ENCODE measurements at places on chromosomes 2 and 18.

GRCh38 chr18:3118195-3119010, 101.4 kb downstream of the MYOM1 start:
- DNase-seq = no peak

DNA sequence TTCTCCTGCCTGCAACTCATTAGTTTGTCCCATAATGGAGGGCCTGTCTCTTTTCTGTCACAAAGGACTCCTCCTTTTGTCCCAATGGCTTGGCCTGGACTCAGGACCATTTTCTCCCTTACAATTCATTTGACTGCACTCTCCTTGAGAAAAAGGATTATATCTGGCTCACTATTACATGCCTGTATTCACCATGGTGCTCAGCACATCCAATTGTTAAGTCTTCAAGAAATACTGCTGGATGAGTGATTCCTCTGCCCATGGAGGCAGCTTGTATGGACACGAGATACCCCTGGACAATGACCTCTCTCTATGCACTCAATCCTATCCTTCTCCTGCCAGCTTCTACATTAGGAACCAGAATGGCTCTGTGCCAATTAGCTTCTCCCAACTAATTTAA, 47.0 kb downstream of the CHST9 start:
- DNase-seq = no peak

DNA sequence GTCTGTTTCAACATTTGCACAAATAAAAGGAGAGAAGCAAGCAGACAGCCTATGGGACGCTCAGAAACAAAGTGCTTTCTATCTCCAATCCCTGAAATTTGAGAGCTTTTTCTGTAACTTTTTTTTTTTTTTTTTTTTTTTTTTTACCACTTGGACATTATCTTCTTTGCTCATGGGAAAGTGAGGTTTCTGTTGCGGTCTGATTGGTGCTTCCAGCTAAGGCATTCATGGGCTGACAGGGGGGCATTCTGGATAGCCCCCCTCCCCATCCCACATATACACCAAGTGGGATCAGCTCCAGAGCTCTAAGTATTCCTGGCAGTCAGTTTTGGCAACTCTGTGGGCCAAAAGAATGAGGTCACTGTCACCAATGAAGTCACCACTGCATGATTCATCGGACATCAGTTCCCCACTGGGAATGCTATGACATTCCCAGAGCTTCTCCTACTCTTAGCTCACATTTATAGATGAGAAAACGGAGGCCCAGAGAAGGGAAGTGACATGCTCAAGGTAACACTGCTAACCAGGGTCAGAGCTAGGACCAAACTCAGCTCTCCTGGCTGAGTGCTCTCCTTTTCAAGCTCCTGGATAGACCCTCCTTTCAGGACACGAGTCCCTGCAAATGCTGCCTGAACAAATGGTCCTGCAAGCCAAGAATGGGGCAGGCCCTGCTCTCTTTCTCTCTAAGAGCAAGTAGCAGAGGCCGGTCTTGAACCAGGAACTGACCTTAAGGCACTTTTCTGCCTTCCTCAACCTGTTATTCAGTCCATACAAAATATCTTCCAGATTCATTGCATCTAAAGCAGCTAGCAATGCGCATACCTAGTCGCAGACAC, 61.3 kb downstream of the TMEM247 start:
- DNase-seq = no peak

- peak; percentile 17 for DNase-seq
Measured at GRCh38 chr18:10121786-10122515, 208.1 kb downstream of the VAPA start.

DNA sequence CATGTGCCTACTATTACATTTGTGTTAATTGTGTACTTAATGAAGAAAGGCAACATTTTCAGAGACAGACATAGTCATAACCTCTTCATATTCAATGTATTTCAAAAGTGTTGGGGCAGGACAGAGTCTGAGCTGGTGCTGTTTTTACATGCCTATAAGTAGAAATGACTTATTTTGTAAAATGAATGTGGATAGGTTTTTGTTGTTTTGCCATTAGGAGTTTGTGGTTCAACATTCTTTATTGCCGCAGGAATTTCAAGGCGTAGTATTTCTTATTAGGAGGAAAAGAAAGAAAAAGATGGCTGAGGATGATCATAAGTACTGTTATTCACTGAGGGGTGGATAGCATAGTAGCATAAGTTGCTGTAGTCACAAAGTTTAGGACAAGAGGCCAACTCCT, 21.2 kb upstream of the ASXL3 start:
- DNase-seq = no peak

GRCh38 chr2:232970051-232970450, 43.0 kb downstream of the NGEF start:
- DNase-seq = no peak

DNA sequence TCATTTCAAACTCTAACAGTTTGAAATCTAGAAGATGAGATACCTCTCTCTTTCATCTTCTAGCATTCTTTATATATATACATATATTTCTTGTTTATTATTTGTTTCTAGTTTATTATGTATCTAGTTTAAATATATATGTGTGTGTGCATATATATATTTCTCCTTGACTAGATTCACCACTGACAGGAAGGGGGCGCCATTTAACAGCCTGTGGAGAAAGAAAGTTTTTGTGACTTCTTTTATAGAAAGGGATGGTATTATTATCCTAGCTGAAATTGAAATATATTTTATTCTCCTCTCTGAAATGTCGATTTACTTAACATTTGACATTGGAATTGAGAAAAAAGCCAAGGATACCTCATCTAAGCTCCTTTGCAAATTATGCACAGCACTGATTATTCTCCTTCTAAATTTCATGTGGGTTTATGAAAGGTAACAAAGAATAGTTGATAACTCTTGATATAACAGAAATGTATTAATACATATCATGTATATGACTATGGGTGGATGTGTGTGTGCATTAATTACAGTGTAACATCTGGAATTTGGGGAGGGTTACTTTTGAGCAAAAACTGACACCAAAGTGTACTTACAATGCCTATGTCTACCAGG, 160.7 kb upstream of the NT5C1B start:
- DNase-seq = peak; percentile 6

- DNase-seq = peak; percentile 34
Measured at GRCh38 chr2:75130171-75130570, 69.1 kb downstream of the TACR1 start.

- no peak for DNase-seq
Measured at GRCh38 chr2:227536445-227536844, 62.2 kb upstream of the SCYGR2 start.

DNA sequence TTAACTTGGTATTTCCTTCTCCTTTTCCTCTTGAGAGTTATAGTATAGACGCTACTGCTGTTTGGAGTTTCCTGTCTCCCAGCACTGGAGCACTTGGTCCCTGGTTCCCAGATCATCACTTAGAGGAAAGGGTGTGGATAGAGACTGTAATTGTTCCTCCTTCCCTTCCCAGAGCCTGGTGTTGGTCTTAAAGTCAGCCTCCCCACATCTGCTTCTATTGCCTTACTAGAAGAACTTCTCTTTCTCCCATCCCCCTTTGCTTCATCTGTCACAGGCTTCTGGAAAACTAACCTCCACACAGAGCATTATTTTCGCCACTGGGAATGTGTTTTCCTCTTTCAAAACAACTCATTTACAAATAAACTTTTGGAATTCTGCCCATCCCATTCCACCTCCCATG, 131.0 kb downstream of the CCDC85A start:
- DNase-seq = no peak
